ENCODE measurements at places on chromosomes 12 and 14. TPM values are rescaled to one million over a fixed set of nuclear protein-coding genes. Genes with fewer than 3 reads are reported as not detected.

DNA sequence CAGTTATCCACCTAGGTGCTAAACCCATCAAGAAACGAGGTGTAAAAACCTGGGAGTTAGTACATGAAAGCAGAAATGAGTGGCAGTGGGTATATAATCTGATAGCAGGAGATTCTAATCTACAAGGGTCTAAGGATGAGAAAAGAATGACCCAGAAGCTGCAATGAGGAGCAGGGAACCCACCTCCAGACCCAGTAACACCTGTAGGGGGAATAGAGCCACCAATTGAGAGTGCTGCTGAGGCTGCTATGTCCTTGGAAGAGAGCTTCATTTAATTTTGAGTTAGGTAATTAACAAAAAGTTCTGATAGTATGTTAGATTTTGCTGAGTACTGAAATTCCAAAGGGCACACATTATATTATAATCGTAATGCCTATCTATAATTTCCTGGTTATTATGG lies 89.8 kb downstream of the KITLG start:
- ATAC-seq = no peak

The TAS2R9 gene
- not detected for total RNA-seq

DNA sequence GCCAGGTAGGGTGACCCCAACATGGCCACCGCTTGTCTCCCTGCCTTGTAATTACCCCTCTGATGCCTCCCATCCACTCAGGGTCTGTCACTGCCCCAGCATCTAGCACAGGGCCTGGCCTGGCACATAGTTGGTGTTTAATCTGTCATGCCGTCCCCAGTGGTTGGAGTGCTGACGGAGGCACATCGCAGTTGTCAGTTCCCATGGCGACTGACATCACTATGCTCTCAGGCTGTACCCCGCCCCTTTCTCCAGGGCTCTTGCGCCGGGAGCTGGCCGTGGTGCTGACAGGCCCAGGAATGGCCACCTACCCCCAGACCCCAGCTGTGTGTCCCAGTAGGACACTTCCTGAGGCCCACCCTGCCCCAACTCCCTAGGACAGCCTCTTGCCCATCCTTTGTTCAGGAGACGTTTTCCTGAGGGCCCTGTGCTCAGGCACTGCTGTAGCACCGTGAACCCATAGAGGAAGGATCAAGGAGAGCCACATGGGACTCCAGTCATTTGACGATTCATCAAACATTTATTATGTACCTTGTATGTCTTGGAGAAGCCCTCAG lies 23.0 kb downstream of the FAM222A start:
- ATAC-seq = no peak

DNA sequence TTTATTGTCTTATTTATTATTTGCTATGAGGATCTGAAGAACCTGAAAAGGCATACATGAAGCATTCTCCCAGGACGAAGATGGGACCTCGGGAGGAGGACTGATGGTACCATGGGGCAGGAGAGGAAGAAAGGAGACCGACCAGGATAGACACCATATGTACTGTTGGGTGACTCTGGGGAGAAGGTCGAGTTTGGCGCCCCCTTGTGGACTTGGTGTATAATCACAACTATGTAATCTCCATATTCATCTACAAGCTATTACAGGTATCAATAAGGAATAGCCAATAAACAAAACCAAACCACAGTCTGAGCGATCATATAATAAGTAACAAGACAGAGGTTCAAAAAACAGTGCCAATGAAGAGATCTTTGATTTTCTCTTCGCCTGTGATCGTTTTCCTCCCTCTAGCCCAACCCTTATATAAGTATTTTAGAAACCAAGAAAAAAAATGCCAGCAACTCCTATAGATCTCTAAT lies 139.1 kb downstream of the SPTSSA start:
- no peak for ATAC-seq

DNA sequence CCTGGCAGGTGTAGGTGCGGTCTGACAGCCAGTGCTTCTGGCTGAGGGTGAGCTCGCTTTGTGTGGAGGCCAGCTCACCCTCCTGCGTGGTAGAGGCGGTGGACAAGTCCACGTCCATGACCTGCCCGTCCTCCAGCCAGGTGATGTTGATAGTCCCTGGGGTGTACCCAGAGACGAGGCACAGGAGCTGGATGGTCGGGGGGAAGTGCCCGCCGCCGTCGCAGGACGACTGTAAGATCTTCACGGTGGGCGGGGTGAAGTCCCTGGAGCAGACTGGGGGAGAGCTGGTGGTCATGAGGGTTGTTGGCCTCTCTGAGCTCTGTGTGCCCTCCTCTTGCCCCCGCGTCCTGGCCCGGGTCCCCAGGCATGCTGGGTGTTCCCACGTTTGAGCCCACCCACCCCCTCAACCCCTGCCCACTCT lies 74.6 kb downstream of the TMEM121 start:
- ATAC-seq = no peak

Measured in gastroesophageal sphincter (tissue), 4 donors.